ENCODE measurements at places on chromosomes 5 and 9.
A peak's percentile ranks its signal among the peaks of the same experiment; 100 is the strongest.

DNA sequence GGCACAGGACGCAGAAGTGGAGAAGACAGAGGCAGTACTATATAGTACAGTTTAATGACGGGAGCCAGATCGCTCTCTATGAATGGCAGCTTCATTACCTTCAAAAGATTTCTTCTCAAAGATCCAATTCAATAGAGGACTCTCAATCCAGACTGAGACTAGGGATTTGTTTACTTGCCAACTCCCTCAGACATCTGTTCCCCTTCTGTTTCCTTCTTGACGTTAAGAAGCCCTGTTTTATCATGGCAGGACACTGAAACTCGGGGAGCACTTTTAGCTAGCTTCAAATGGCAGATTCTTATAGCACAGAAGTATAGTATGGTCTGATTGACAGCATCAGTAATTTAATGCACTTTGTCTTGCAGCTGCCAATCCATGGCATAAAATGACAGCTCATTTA is 747.3 kb upstream of the C9orf72 start:
- no peak for DNase-seq

GRCh38 chr9:2787065-2787464 is 56.8 kb downstream of the PUM3 start:
- DNase-seq, result no peak

- no peak for DNase-seq
Measured at GRCh38 chr5:33048315-33048714, 337.2 kb downstream of the NPR3 start.

DNA sequence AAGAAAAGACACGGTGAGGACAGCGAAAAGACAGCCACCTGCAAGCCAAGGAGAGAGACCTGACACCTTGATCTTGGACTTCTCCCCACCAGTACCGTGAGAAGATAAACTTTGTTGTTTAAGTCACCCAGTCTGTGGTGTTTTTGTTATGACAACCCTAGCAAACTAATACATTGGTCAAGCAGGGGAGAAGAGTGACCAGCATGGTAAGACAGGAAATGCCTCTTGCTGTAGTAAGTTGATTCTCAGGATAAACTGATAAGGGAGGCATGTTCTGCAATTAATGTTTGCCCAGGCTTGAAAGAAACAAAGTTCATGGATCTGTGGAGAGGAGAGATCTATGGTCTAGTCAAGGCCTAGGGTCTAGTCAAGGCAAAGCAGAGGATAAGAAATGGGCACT is 801.2 kb downstream of the MAT2B start:
- DNase-seq, result no peak

GRCh38 chr9:118008246-118008645 is 304.0 kb downstream of the TLR4 start:
- DNase-seq, result no peak

DNA sequence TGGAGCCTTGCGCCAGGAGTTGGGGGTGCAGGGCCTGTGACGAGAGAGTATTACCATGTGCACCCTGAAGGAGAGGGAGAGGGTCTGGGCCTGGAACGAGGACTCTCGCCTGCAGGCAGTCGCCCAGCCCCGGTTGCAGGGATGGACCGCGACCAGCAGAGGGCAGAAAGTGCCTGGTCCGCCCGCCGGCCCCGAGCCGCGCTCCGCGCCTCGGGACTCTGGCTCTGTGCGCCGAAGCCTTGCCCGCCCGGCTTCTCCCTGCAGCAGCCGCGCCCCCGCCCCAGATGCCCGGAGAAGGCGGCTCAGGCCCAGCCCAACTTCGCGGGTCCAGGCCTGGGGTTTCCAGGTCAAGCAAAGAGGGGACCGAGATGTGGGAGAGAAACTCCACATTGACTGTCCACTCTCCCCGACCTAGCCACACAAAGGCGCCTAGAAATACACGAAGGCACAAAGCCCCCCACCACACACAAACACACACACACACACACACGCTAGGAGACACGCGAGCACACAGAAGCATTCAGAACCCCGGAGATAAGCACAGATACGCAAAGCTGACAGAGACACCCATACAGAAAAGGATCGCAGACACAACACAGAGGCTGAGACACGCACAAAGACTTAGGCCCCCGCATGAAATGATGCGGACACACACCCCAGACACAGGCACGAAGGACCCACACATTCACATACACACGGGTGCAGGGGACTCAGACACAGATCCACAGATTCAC is 2.0 kb upstream of the LMX1B start:
- DNase-seq, result peak; percentile 89

DNA sequence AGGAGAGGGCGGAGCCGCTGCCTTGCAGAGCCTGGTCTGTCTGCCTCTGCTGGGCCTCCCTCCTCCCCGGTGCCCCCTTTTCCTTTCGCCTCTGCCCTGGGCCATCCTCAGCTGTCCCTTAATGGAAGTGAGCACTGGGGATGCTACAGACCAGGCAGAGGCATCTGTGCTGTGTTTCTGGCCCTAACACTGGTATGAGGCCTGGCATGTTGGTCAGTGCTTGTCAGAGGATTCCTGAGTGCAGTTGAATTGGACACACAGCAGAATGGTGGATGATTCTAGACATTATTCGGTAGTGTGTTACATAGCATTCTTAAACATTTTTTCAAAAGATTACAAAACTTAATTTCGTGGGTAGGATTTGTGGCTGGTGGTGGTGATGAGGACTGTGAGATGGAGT is 88.6 kb downstream of the EHMT1 start:
- no peak for DNase-seq

- peak; percentile 58 for DNase-seq
Measured at GRCh38 chr9:97571664-97572063, 61.5 kb downstream of the TSTD2 start.

GRCh38 chr5:132339502-132339901 is 30.0 kb upstream of the SLC22A5 start:
- DNase-seq, result no peak

GRCh38 chr9:99112750-99113413 is 8.0 kb downstream of the TGFBR1 start:
- DNase-seq, result no peak

DNA sequence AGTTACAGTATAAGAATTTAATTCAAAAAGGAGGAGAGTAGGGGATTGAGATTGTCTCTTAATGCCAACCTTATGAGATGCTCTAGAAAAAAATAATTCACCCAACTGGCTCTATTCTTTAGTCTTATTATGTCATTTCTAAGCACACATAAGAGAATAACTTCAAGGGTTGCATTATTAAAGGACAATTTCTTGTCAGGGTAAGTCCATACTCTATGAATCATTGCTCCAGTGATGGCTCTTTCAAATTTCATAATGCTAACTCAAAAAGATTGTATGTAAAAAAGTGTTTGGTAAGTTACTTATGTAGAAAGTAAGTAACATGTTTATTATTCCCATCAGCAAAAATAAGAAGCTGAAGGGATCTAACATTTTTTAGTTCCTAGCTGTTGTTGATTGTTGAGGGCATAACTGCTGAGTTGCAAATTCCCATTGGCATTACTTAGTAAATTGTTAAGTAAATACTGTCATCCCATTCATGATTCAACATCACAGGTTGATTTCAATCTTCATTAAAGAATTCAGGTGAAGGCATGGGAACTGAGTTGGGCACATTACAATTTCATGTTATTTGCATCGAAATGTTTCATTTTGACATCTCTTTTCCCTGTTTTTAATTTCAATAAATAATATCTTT is 28.6 kb downstream of the ALDH1A1 start:
- DNase-seq, result no peak

DNA sequence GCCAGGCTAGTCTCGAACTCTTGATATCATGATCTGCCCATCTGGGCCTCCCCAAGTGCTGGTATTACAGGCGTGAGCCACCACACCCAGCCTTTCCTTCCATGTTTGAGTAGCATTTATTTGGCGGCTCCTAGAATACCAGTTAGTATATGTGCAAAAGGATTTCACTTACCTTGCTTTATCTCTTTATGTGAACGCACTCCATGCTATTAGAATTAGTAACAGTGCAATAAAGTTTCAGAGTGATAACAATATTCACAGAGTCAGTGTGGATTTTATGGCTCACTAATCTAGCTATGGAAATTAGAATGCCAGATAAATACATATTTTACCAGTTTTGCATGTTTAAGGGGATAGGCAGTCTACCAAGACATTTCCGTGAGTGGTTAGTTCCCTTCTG is 74.4 kb upstream of the NIPBL start:
- no peak for DNase-seq

DNA sequence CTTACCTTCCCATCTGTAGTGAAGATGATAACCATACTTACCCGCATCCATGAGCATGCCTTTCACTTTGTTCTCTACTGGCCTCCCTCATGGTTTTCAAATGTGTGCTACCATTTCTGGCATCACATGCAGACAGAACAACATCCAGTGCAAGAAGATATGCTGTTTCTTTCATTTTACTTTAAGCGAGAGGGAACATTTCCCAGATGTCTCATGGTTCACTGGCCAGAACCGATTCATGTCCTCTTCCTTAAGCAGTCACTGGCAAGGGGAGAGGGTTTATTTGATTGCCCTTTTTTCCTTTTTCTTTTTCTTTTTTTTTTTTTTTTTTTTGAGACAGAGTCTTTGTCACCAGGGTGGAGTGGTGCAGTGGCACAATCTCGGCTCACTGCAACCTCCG is 37.7 kb downstream of the ARRDC3 start:
- DNase-seq, result no peak

- DNase-seq, result no peak
Measured at GRCh38 chr5:88555674-88556073, 287.0 kb upstream of the TMEM161B start.

- DNase-seq, result no peak
Measured at GRCh38 chr5:69271376-69271775, 36.7 kb downstream of the CDK7 start.

Data from hepatocyte (in vitro differentiated cells).